ENCODE measurements at places on chromosomes 4 and X.

DNA sequence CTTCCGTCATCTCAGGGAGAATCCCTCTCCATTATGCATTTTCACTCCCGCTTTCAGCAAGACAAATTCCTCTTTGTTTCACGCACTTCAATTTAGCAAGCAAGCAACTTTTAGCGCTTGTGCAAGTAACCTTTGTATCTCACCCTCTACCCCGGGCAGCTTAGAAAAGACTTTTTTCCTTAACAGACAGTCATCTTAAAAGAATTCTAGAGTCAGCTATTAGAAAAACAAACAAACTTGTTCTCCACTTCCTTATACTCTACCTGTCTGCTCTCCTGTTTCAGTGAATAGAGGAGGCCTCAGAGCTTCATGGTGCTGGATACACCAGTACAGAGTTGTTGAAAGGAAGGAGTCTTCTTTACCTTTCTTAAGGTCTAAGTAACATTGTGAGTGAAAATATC lies 12.1 kb downstream of the TIGD2 start:
- no peak for DNase-seq

DNA sequence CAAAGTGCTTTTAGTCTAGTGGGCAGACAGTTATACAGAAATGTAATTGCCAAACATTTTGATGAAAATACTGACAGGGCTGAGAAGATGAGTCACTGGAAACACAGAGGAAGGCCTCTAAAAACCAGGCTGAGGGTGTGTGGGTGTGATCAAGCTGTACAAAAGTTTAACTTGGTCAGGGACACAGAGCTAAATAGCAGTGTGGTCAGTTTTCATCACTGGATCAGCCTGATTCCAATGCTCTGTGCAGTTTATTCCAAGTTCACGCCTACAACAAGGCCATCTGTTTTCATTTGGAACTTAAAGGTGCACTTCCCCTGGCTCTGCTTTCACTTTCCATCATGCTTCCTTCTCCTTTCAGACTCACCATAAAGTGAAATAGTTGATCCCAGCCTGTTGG lies 10.6 kb downstream of the CENPVL3 start:
- peak; percentile 35 for DNase-seq

GRCh38 chr4:66430856-66431255 lies 760.6 kb upstream of the EPHA5 start:
- no peak for DNase-seq

DNA sequence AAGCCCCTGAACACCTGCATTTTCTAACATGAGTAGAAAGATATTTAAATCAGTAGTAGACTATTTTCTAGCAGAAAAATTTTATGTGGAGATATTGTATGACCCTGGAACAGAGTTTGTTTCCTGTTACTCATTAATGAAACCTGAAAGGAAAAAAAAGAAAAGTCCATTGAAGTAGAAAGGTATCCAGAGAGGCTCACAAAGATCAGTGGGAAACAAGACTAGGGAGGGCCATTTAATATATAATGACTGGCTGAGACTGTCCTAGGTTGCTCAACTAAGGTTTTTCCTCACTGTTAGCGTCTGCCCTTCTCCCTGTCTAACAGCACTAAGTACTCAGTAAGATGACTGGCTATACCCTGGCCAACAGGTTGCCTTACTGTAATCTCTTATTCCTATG lies 788.6 kb downstream of the GLUD2 start:
- no peak for DNase-seq

DNA sequence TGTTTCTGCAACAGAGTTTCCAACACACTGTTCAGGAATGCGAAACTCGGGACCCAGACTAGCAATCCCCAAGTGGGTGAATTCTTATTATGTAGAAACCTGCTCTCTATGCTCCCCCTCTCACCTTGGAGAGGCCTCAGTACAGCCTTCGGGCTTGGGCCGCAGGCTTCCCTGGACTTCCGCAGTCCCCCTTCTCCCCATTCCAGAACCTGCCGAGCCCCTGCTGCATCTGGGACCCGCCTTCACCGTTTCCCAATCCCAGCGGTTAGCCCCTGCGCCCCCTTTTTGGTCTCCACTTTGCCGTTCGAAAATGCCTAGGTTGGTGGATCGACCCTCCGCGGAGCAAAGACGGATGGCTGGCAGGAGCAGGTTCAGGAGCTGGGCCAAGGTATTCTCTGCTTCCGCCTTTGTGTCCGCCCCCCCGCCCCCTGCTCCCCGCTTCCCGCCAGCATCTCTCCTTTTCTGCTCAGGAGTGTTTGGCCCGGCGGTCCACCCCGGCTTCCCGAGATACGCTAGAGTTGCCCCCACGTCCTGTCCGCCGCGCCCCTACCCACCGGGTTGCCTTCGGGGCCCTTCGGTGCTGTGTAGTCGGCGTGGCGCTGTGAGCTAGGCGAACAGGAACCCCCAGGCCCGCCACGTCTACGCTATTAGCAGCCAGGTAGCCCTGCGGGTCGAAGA lies 11.5 kb downstream of the HAND2 start:
- DNase-seq: peak; percentile 24

GRCh38 chr4:52164116-52164515 lies 113.0 kb downstream of the SPATA18 start:
- no peak for DNase-seq

GRCh38 chr4:108008721-108009120 lies 19.0 kb downstream of the HADH start:
- peak; percentile 70 for DNase-seq

DNA sequence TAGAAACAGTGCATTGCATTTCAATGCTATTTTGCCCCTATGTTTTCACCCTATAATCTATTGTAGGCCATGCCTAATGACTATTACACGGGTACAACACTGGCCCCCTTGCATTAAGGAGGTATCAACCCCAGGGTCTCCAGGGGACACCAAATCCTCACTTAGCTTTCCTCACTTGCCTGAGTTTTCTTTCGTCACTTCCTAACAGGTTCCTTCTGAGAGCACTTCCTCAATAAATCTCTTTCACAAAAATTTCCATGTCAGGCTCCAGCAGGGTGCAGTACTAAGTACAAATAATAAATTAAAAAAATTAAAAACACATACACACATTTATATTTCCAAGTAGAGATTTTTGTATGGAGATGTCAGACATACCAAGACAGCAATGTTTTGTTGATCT lies 165.0 kb downstream of the RBM46 start:
- no peak for DNase-seq

DNA sequence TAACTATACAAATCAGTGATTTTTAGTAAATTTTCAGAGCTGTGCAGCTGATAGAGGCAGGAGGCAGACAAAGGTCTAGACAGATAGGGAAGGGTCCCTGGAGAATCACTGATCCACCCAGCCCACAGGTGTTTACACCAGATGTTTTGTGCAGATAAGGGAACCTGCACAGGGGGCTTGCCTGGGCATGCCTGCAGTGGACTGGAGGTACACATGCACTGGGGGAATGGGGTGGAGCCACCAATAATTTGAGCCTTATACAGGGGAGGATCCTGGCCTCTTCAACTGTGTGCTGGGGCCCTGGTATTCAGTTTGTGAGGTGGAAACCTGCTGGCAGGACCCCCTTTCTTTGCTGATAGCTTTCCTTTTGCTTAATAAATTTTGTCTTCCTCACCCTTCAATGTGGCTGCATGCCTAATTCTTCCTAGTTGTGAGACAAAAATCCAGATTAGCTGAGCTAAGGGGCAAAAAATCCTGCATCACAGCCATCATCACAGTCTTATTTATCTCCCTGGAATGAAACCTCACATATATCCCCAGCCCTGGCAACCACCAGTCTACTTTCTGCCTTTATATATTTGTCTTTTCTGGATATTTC lies 102.8 kb downstream of the KDM6A start:
- DNase-seq: no peak

DNA sequence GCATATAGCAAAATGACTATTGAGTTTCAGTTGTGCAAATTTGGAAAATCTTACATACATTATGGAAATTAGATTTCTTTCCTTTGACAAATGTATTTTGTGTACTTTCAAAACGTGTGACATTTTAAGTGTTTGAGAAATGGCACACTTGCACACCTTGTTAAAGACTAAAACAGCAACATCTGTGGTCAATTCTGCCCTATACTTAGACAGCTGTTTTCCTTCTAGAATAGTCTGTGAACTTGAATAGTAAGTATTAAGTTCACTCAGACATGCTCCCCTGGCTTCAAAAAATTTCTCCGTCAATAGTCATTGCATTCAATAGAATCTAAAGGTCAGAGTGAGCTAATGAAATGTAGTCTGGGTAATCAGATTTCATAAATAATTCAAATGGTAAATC lies 21.7 kb upstream of the TBC1D9 start:
- DNase-seq: no peak

DNA sequence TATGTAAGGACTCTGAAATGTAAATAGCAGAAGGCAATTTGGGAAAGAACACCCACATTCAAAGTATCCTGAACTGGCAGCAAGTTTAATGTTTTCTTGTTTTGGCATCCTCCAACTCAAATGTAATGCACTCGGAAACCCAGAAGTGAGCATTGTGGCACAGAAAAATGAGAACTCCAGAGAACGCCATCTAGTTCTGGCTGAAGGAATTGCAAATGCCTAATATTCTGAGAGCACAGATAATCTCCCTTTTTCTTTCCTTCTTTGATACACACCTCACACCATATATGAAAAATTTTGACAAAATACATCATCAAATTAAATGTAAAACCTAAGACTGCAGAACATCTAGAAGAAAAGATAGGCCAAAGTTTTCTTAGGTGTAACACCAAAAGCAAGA lies 52.1 kb downstream of the PWWP3B start:
- no peak for DNase-seq

DNA sequence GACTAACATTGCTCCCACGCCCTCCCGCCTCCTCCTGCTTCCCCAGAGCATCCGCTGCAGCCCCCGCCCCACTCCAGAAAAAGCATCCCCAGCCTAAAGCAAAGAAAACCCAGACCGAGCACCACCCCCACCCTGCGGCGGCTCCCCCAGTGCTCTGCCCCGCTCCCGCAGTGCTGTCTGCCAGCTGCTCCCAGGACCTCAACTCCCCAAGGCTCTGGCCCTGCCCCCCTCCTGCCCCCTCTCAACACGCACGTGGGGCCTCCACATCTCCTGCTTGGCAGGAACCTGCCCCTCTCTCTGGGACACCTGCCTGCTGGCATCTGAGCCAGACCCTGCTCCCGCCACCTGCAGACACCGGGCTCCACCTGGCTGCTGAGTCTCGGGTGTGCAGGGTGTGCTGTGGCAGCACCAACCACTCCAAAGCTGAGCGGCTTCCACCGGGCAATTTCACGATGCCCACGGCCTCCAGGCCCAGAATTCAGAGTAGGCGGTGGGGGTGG lies 79.4 kb downstream of the FAM53A start:
- DNase-seq: no peak

- no peak for DNase-seq
These were observed 159.1 kb downstream of the FRMPD4 start for GRCh38 chrX:12297353-12297752.

- DNase-seq: no peak
These were observed 51.6 kb upstream of the PDLIM5 start for GRCh38 chr4:94400191-94400590.

GRCh38 chrX:112997991-112998390 lies 157.4 kb upstream of the AMOT start:
- DNase-seq: no peak

GRCh38 chr4:23956601-23957364 lies 66.9 kb upstream of the PPARGC1A start:
- no peak for DNase-seq

DNA sequence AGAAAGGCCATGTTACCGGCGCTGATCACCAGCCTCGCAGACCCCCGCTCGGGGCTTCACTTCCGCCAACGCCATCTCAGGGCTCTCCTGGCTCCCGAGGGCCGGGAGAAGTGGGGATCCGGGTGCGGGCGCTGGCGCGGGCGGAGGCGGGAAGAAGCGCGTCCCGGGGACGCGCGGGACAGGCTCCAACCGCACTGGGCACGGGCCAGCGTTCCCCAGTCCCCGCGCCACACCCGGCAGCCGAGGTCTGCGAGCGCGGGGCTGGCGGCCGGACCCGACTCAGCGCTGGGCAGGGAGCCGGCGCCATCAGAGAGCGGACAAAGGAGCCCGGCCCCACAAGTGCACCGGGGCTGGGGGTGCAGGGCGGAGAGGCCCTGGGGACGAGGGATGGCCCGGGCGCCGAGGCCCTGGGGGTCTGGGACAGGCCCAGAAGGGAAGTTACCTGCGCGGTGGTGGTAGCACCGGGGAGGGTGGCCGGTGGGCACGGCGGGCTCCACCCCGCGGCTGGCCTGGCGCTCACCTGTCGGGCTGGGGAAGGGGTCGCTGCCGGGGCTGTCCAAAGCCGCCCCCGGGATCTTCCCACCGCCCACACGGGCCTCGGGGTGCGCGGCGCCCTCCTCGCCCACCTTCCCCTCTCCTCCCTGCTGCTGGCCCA lies 449 bp downstream of the CTPS2 start:
- no peak for DNase-seq

DNA sequence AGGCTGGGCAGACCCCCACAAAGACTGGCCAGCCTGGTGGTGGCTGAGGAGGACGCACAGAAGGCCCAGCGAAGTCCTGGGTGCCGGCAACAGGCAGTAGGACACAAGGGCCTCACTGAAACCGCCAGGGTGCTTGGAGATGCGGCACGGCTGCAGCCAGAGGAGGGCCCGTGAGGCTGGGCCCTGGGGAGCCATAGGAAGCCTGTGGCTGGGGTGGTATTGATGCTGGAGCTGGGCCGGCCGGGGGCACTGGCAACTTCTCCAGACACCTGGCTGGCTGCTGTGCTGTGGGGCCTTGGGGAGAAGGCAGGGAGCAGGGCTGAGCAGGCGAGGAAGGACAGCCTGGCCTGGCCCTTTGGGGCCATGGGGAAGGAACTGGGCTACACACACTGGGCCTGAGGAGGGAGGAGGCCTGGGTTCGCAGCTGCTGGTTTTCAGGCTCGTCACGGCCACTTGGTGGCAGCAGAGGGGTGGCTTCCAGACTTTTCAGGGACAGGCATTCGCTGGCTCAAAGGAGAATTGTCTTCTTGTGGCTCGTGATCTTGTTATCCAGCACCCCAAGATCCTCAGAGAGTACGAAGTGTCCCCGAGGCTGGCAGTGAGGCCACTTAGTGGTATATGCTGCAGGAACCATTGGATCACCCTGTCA lies 37.2 kb downstream of the ATP2B3 start:
- peak; percentile 33 for DNase-seq

DNA sequence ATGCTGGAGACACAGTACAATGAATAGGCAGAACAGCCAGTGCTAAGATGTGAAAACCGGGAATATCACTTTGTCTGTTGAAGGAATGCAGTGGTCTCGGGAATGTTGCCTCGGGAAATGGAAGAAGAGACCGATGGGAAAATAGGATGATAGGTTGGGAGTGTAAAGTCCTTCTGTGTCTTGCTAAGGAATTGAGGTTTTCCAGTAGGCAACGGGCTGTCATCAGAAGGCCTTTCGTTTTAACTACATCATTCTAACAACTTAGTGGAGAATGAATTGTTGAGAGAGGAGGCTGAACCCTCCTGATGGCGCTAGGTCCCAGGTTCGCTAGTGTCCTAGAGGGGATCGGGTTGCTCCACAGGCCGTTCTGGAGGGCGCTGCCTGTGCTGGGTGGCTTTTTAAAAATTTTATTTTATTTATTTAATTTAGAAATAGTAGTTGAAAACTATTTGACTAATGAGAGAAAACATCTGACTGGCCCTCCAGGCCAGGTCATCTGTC lies 730 bp downstream of the VBP1 start:
- DNase-seq: peak; percentile 3

GRCh38 chr4:177239477-177239876 lies 70.2 kb upstream of the NEIL3 start:
- peak; percentile 39 for DNase-seq

- no peak for DNase-seq
These were observed 40.0 kb upstream of the APLN start for GRCh38 chrX:129694805-129695204.

- no peak for DNase-seq
These were observed 48.6 kb downstream of the TSC22D3 start for GRCh38 chrX:107726816-107727534.

All from AG10803 (cell line).